Activated CD4-positive, alpha-beta T cell treated with anti-CD3 and anti-CD28 coated beads, Interleukin-10, Interleukin-2, amounts not matched to agents 100 ng/mL and 50 ng/mL, durations not matched to agents 16 hours and 8 hours (primary cell): ENCODE measurements at places on chromosomes 7 and 10.

- no peak for DNase-seq
Observed at GRCh38 chr10:63553473-63553872, 32.3 kb downstream of the REEP3 start.

DNA sequence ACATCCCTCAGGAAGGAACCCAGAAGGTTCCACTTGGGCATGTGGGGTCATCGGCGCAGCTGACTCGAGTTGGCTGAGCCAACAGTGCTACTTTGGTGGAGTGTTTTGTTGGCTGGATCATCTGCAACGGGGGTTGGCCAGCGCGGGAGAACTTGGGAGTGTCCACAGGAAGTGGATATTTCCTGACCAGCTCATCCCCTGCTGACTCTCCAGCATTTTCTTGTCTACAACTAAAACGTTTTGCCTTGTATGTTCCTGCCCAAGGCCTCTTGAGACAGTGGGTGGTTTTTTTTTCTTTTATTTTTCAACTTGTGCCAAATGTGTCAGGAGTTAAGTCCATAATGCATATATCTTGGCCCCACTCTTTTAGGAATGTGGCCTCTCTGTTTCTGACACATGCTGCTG lies 208.6 kb downstream of the ZNF365 start:
- DNase-seq = no peak

DNA sequence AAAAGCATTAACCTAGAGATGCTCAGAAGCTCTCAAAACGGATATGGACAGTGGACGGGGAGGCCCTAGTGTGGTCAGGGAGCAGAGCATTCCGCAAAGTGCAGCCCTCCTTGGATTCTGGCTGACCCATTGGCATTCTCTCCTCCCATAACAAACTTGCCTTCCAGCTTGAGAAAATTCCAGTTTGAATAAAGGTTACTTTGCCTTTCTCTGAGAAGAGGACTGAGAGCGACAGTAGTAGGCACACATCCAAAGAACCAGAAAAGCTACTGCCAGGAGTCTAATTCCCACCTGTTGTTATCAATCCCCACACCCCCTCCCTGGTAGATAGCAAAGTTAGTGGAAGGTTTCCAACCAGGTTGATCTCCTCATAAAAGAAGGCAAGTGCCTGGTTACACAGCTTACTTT lies 84.7 kb upstream of the TRIL start:
- DNase-seq = no peak

GRCh38 chr7:106166651-106167342 lies 54.7 kb upstream of the SYPL1 start:
- DNase-seq = peak; percentile 61

GRCh38 chr7:130356121-130356875 lies 11.7 kb downstream of the CPA5 start:
- no peak for DNase-seq

DNA sequence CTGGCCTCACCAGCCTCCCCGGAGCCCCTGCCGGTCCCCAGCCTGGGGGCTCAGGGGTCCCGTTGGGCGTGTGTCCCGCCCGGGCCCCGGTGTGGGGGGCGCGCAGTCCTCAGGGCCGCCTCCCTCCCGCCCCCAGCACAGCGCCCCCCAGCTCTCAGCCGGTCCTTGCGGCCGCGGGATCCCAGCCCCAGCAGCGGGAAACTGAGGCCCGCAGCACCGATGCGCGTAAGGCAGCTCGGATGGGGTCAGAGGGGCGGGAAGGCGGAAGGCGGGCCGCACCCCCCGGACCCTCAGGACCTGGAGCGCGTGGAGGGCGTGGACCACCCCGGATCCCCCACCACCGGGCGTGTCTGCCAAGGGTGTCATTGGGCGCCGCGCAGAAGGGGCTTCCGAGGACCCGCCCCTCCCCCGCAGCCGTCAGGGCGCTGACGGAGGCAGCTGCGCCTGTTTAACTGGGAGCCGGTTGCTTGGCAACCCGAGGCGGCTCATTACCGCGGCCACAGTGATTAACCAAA lies 14.9 kb downstream of the UNCX start:
- DNase-seq = no peak
